Erythroblast (primary cell): ENCODE measurements at places on chromosomes 3 and 15.
A peak's percentile ranks its signal among the peaks of the same experiment; 100 is the strongest.

DNA sequence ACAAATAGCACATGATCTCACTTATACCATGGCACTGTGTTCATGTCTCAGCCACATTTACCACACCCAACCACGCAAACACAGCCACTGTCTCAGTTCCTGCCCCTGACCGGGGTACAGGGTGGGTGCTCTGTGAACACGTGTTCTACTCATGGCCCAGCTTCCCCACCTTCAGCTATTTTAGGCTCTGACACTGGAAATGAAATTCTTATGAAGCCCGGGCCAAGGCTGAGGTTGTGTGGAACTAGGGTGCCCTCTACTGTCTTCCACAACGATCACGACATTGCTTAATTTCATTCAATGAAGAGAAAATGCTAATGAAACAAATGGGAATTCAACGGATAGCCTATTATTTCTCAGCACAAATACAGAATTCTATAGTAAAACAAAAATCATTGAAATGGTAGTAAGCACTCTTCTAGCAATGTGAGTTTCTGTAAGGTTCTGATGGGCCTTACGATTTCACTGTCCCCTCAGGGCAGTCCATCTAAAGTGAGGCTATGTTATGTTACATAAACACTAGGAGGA is 2.1 kb upstream of the GABRA5 start:
- peak; percentile 12 for DNase-seq

- no peak for DNase-seq
These were observed 3.8 kb upstream of the FOXB1 start for GRCh38 chr15:60000113-60000823.

DNA sequence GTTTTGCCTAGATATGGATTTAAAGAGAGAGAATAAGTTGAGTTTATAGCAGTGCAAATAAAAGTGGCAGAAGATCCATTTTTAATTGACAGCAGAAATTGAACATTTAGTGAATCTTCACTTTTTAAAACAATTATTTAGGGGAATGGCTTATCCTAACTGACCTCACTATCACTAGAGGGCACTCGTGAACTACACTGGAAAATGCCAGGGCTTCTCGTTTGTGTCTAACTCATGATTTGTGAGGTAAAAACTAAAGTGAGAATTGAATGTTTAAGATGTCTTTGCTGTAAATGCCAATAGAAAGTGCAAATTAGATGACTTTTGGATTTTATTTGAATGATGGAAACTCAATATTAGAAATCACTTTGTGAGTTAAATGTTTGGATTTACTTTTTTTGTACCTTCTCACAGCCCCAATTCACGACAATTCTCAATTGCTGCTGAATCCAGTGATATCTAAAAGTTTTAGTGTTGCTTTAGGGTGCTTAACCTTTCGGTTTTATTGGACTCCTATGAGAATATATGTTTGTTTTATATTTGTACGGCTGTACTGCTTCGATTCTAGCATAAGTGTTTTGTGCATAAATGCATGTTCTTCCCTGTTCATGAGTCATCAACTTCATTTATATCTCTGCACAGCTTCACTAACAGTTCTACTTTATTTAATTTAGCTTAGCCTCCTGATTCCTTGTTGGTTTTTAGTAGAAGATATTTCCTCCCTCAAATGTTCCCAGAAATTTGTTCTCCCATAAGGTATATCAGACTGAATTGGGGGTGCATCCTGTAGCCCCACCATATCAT is 462.1 kb downstream of the MFSD1 start:
- DNase-seq, result peak; percentile 3

DNA sequence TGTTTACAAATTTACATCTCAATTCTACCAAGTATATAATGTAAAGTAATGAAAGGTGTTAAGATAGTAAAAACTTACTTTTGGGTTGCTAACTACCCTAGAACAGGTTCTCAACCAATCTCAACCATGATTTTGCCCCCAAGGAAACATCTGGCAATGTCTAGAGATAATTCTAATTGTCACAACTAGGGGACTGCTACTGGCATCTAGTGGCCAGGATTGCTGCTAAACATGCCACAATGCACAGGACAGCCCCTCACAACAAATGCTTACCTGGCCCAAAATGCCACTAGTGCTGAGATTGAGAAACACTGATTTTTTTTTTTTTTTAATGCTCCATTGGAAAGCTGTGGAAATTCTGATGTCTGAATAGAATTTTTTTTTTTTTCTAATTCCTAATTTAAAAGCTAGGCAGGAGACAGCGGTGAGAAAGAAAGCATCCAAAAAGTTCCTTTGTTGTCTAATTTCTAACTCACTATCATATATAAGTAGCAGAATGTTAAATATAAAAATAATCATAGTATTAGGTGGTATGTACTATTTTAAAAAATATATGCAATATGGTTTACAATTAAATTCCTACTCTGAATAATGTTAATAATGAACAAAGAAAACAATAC is 81.5 kb downstream of the TJP1 start:
- no peak for DNase-seq

GRCh38 chr3:21544076-21544462 is 206.9 kb downstream of the ZNF385D start:
- DNase-seq, result no peak

- no peak for DNase-seq
These were observed 93.9 kb downstream of the WNT7A start for GRCh38 chr3:13785853-13786436.

- no peak for DNase-seq
These were observed 243.8 kb downstream of the ZNF621 start for GRCh38 chr3:40768536-40768935.

DNA sequence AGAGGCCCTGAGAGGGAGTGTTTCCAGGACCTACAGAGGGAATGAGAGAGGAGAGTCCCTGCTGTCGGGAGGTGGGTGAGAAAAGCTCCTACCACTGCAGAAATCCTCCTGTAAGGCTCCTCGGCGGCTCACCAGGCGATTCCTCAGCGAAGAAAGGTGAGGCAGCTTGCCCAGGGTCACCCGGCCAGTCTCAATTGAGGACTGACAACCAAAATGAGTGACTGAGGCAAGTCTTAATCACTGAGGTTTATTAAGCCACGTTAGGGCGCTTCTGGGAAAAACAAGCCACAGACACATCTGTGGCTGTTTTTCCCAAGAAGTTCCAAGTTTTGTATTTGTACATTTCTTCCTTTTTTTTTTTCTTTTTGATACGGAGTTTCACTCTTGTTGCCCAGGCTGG is 48.5 kb downstream of the ZDHHC19 start:
- no peak for DNase-seq

- DNase-seq, result no peak
These were observed 63.7 kb upstream of the UBE2Q2 start for GRCh38 chr15:75779504-75779903.

DNA sequence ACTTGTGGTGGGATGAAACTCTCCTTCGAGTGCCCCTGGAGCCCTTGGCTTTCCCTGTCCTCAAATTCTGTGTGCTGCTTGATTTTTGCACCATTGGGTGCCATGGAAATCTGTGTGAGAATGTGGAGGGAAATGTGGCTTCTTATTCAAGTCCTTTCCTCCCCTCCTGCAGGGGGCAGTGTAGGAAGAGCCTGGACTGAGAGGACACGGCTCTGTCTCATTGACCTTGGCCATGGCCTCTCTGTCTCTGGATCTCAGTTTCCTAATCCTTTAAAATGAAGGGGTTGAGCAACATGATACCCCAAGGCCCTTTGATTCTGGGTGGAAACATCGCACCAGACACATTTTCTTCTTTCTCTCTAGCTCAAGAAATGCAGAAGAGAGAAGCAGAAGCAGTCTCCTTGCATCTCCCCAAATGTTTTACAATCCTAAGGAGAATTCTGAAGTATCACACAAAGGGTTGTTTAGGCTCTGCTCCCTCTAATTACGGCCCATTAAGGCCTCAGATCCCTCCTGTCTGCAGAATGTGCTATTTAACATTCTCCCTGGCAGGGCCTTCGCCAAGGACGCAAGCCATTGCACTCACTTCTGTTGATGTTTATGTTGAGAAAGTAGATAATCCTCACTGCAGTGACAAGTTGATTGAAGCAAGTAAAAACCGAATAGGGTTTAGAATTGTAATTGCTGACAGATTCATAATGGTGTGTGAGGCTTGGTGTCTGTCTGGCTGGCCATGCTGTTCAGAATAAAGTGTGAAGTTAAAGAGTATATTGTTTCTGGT is 169.1 kb downstream of the TPRG1 start:
- DNase-seq, result peak; percentile 33

GRCh38 chr3:155332716-155333115 is 39.2 kb upstream of the STRIT1 start:
- DNase-seq, result no peak

- DNase-seq, result no peak
These were observed 327.0 kb upstream of the SEMA6D start for GRCh38 chr15:47390208-47390765.

GRCh38 chr3:57758686-57759085 is 2.6 kb downstream of the SLMAP start:
- DNase-seq, result no peak

DNA sequence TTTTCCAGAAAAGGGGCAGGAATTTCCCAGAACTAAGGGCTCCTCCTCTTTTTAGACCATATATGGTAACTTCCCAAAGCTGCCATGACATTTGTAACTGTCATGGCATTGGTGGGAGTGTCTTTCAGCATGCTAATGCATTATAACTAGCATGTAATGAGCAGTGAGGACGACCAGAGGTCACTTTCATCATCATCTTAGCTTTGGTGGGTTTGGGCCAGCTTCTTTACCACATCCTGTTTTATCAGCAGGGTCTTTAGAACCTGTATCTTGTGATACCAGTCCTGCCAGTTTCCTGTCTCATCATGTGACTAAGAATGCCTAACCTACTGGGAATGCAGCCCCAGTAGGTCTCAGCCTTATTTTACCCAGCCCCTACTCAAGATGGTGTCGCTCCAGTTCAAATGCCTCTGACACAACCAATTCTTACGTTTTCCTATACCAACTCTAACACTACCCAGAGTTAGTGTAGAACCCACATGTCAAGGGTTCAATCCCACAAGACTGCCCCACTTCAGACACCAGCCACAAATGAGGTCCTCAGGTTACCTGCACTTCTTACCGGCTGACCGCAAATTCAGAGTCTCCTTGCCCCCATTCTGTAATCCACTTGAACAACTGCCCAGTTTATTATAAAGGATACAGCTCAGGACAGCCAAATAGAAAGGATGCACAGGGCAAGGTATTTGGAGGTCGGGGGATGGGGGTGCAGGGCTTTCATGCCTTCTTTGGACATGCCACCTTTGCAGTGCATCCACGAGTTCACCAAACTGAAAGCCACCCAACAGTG is 17.7 kb downstream of the FOXB1 start:
- DNase-seq, result no peak

DNA sequence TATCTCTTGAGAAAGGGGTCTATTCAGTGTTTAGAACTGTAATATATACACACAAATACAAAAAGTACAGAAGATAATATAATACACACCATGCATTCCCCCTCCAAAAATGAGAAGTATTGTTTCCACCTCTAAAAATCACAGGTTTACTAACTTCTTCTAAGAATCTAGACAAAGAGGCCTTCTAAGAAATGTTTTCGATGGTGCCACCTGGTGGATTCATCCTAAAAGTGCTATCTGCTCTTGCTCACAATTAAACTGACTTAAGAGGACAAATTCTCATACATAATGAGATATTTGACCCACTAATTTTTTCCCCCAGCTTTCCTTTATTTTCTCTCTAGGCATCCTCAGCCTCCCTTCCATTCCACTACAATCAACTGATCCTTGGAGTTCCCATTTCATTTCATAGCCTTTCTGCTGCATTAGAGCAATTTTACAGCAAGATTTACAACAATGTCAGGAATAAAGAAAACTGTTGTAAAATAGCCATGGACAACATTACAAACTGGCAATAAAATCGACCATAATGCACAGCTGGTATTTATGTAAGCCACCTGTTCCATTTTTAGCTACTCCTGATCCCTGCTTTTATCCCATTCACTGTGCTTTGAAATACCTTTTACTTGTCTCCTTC is 124.6 kb downstream of the ARRDC4 start:
- DNase-seq, result peak; percentile 71

GRCh38 chr3:131903988-131904415 is 130.8 kb downstream of the CPNE4 start:
- no peak for DNase-seq

GRCh38 chr3:170840291-170840859 is 29.6 kb downstream of the RPL22L1 start:
- DNase-seq, result no peak

DNA sequence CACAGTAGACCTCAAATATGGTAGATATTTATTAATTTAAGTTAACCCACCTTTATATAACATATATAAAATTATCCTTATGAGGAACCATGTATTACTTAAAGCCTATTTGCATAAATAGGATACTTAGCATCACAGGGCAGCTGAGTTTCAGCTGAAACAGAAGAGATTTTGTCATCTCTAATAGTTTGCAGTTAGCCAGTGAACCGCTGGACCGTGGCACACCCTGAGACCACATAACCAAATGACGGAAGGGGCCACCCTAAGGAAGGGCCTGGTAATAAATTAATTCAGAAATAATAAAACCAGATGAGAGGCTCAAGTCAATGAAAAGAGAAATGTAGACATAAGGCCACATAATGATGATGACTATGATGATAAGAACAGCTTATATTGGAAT is 107.7 kb downstream of the MYO5A start:
- DNase-seq, result no peak

- no peak for DNase-seq
These were observed 103.7 kb downstream of the PEX5L start for GRCh38 chr3:179933080-179933479.

GRCh38 chr15:74782259-74783071 is 585 bp downstream of the CSK start:
- DNase-seq, result peak; percentile 78

DNA sequence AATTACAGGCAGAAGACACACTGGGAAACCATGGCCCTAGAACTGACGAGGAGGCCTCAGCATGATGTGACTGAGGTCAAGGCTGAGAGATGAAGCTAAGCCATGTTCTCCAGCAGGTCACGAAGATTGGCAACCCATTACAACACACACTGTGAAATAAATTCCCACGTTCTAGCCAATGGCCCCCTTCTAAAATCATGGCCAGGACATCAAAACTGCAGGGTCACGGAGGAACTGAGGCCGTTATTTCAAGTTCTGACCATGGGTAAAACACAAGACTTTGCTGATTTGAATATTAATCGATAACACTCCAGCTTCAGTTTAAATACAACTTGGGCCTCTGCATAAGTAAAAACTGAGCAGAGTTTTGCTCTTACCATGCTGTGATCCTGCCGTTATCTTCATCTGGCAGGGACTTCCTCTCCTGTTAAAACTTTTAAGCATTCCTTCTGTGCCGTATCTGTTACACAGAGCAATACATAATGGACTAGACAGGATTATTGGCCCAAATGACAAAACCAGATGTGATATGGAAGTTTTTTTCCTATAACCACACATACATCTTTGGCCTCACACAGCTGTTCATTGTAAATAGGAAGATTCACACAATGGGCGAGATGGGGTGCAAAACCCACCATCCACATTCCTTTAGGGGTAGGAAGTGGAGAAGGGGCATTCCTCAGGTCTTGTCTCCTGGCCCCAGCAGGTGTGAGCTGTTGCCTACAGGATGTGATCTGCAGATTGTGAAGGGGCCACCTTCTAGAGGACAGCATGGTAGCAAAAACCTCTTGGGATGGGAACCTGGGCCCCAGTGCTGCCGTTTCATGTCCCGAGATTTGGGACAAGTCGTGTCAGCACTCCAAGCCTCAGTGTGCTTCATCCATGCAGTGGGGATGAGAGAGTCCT is 207.4 kb downstream of the OPA1 start:
- no peak for DNase-seq
